ENCODE measurements at places on chromosomes 6 and 20. TPM values are rescaled to one million over a fixed set of nuclear protein-coding genes. Genes with fewer than 3 reads are reported as not detected.
A peak's percentile ranks its signal among the peaks of the same experiment; 100 is the strongest.

Gene OR2H1
- total RNA-seq: not detected

Gene HCRTR2
- total RNA-seq: not detected

DNA sequence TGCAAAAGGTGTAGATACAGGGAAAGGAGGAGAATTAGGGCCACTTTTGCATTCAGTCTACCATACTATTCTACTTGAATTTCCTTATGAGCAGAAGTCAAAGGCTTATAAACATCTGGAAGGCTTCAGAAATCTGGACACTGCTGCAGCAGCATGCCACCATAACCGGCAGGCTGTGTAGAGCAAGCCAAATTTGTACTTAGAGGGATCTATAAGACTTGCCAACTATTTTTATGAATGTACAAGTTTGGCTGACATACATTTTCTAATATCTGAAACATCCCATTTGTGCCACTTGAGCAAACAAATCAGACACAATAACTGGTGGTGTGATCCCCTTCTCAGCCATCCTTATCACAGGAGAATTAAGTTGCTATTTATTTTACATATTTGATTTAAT is 14.0 kb upstream of the PLCB1 start:
- DNase-seq: no peak

DNA sequence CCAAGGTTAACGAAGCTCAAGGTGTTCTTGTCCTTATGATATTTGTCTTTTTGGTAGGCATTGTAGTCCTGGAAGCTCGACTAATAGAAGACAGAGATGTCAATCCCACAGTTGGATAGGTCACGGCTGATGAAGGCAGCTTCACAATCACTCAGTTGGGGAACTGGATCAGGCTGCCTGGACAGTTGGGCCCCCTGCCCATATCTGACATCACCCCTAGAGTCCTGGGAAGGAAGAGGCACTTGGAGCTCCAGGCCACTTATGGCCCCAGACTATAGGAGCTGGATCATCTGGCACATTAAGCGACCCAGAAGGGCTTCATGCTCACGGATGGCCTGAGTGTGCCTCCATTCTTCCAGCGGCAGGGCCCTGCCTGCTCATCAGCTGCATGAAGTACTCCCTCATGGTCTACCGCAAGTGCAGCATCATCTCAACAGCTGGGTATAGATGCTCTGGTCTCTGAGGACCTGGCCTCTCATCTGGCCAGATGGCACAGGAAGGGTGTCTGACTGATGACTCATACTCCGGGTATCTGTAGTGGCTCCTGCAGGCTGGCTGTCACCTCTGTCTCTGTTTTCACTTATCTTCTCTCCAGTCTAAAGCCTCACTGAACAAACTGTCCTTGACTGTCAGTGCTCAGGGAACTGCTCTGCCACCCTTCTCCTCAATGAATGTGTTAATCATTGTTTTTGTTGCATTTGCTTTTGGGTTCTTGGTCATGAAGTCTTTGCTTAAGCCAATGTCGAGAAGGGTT is 29.2 kb upstream of the SSR1 start:
- no peak for DNase-seq

Gene IP6K3
- not detected for total RNA-seq

GRCh38 chr6:160398674-160399271 is 50.6 kb downstream of the SLC22A3 start:
- no peak for DNase-seq

DNA sequence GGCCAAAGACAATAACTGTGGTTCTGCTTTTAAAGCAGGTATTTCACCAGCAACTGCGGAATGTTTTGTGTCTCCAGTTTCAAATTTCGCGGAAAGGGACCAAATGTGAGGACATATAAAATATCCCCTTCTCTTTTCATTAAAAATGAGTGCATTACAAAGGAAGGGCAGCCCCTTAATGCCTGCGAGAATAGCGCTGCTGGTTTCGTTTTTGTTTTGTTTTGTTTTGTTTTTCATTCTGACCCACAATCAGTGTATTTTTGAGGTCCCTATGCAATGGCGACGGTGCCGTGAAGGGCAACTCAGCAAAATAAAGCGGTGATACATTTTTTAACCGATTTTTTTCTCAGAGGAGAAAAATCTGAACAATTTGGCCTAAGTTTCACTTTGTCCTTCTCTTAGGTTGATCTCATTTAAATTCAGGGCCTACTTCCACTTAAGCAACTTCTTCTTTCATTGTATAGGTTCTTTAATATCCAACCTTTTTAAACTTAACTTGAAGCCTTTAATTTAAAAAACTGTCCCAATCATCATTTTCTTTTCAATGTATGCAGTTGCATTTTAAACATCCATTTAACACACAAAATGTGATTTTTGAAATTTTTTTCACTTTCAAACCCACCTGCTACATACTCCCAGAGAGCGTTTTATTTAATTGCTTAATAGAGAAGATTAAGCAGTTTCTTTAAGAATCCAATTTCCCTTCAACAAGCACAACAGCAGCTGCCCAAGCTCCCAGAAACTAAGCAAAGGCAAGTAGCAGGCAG is 2.9 kb upstream of the HIVEP2 start:
- no peak for DNase-seq

Gene SYS1
- total RNA-seq: 64.7 TPM

DNA sequence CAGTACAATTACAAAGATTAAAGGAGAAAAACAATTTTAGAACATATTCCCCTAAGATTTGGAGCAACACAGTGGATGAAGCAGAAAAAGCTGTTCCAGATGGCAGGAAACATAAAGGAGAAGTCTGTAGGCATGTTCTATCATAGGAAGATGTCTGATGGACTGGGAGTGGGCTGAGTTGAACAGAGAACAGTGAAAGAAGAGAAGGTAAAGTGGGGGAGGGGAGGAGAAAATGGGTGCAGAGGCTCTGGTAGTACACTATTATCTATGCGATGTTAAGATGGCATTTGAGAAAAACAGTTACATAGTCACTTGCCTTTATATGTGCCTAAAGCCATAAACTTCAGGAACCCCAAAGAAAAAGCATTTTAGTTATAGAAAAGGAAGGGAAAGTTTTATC is 4.2 kb upstream of the PHIP start:
- no peak for DNase-seq

DNA sequence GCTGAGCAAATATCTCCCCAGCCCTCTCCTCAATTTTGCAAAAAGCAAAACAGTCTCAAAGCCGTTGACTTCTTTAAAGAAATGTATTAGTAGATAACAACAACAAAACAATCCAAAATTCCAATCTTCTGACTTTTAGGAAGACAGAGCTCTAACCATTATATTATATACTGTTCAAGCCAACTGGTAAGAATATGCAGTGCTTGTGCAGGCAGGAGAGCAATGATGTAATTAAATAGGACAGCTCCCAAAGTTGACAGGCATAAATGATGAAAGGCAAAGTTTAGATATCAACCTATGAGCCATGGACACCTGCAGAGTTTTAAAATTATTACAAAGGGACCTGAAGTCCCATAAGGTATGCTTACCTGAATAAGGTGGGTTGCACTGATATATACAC is 16.6 kb upstream of the CEP85L start:
- DNase-seq: no peak

DNA sequence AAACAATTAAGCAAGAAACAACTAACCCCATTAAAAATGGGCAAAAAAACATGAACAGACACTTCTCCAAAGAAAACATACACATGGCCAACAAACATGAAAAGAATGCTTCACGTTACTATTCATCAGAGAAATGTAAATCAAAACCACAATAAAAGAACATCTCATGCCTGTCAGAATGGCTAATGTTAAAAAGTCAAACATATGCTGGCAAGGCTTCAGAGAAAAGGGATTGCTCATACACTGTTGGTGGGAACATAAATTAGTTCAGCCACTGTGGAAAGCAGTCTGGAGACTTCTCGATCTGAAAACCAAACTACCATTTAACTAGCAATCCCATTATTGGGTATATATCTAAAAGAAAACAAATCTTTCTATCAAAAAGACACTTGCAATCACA is 217.5 kb downstream of the TINAG start:
- no peak for DNase-seq

Gene PHACTR1
- not detected for total RNA-seq

DNA sequence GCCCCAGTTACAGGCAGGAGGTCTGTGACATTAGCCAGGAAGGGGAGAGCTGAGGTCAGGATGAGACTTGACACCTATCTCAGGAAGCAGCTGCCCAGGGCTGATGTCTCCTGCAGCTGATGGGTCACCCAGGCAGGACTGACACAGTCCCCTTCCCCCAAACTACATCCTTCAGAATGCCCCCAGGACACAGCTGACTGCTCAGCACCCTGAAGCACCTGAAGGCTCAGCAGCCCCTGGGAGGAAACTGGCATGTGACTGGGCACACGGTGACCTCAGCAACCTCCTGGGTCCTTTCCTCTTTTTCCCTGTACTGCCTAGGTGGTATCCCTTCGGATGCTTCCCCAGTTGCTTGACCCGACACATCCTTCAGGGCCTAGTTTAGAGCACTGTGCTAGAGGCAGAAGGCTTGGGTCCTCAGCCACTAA is 1.9 kb downstream of the SDC4 start:
- no peak for DNase-seq

GRCh38 chr6:39930540-39930939 is 3.7 kb downstream of the MOCS1 start:
- no peak for DNase-seq

- no peak for DNase-seq
Measured at GRCh38 chr6:107956181-107956580, 1.8 kb downstream of the SEC63 start.

- no peak for DNase-seq
Measured at GRCh38 chr6:138568997-138569396, 69.7 kb upstream of the NHSL1 start.

Gene VNN1
- 0.75 TPM for total RNA-seq

Gene LBP
- not detected for total RNA-seq

- DNase-seq: no peak
Measured at GRCh38 chr6:16396497-16397319, 158.3 kb downstream of the GMPR start.

Gene HLA-DRB5
- 7.8 TPM for total RNA-seq

DNA sequence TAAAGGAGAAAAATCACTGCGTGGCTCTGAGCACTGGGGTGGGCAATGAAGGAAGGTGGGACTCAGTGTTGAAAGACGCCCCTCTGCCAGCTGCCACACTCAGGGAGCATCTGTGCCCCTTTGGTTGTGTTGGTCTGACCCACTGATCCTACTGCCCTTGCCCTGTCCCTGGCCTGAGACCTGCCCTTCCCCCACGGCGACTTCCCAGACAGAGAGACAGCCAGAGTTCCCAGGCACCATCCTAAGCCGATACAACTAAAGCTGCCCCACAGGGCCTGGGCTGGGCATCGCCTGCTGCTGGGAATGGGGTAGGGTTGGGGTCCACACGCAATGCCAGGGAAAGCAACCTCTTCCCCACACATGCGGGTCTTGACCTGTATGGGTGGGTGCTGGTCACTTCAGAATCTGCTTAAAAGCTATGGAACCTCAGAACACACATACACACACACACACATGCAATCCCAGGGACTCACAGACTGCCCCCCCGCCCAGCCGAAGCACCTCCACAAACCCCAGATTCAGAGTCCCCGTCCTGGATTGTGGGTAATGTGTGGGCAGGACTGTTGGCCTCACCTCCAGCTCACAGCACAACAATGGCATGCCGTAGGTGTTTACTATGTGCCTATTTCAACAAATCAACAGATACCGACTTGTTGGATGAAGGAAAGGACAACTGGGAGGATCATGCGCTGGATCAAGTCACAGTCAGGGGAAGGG is 10.9 kb upstream of the SPDEF start:
- no peak for DNase-seq

- no peak for DNase-seq
Measured at GRCh38 chr6:21745543-21746337, 152.2 kb downstream of the SOX4 start.

DNA sequence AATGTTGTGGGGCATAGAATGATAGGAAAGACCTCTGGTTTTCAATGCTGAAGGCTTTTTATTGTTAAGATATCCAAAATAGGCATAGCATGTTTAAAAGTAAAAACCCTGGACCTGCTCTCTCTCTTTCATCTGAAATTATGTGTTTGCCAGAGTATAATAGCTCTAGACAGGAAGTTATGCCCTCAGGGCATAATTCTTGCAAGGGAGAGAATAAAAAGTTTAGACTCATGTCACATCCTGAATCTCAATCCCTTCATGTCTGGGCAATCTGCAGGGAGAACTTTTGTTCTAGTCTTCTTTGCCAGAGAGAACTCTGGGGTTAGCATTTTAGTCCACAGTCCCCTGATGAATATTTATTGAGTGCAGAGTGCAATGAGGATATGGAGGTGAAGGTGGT is 297.3 kb upstream of the FLRT3 start:
- DNase-seq: no peak

DNA sequence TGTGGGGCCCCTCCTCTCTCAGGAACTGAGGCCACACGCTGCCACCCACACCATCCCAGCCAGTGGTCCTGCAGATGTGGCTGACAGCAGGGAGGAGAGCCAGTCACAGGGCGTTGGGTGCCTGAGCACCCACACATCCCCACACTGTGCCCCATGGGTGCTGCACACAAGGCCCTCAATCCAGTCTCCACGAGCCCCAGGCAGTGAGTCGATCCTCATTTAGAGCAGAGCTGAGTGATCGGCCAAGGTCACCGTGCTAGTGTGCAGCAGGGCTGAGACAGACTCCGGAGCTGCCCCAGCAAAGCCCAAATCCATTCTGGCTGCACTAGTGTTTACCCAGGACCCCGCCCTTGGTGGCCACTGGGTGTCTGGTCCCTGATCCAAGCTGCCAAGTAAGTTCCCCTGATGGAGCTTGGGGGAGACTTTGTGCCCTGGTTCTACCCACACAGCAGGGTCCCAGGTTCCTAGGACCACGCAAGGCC is 9.0 kb downstream of the C20orf203 start:
- DNase-seq: no peak

DNA sequence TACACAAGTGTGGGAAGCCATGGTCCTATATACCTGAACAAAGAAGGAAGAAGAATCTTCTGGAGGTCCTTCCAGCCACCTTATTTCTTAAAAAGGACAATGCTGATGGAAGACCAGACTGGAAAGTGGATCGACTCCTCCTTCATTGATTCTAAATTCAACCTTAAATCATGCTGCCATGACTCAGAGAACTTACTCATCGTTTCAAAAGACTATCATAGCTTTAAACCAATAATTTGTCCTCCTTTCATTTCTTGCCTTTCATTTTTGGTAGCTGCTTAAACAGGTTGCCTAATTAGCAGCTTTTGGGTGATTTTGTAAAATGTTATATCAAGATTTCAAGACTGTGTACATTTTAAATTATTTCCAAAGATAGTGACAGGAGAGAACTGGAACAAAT is 60.8 kb downstream of the RTN4IP1 start:
- no peak for DNase-seq

- DNase-seq: no peak
Measured at GRCh38 chr20:62060631-62061541, 4.8 kb downstream of the TAF4 start.

- DNase-seq: peak; percentile 45
Measured at GRCh38 chr20:25042531-25043498, 15.1 kb downstream of the ACSS1 start.

GRCh38 chr6:113184291-113184690 is 672.9 kb upstream of the MARCKS start:
- DNase-seq: no peak

Gene C6orf58
- total RNA-seq: not detected

- no peak for DNase-seq
Measured at GRCh38 chr6:7883381-7883780, 27.2 kb downstream of the TXNDC5 start.

Gene ZBTB2
- total RNA-seq: 9.6 TPM

All from transverse colon (tissue), 4 donors.